ENCODE measurements at places on chromosomes 1 and 21.

DNA sequence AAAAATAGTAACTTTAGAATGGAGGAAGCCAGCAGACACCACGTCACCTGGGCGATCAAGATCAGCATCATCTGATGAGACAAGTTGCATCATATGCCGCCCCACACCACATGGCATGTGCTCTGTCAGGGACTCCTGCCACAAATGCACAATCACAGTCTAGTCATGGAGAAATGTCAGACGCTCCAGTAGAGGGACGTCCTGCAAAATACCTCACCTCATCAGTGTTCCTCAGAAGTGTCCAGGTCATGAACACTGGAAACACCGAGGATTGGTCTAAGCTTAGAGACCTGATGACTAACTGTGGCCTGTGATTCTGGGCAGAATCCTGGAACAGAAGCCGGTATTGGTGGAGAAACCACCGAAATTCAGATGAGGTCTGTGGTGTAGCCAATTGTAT, 14.3 kb downstream of the ADARB1 start:
- no peak for DNase-seq

DNA sequence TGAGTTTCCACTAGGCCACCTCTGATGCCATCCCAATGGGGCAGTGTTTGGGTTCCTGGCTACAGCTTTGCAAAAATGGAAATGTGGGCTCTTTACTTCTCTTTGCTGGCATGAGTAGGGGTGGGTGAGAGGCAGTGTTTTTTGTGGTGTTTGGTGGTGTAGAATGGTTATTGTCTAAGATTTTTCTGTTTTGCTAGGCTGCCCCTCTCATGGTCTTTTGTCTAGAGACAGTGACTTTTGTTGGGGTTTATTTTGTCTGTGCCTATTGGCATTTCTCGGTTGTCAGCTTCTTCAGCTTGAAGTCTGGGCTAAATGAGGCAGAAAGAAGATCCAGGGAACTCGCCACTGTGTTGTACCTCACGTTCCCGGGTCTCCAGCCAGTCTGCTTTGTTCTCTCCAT, 112.1 kb downstream of the CENPF start:
- DNase-seq: no peak

GRCh38 chr1:160710517-160711252, 937 bp downstream of the CD48 start:
- DNase-seq: no peak

DNA sequence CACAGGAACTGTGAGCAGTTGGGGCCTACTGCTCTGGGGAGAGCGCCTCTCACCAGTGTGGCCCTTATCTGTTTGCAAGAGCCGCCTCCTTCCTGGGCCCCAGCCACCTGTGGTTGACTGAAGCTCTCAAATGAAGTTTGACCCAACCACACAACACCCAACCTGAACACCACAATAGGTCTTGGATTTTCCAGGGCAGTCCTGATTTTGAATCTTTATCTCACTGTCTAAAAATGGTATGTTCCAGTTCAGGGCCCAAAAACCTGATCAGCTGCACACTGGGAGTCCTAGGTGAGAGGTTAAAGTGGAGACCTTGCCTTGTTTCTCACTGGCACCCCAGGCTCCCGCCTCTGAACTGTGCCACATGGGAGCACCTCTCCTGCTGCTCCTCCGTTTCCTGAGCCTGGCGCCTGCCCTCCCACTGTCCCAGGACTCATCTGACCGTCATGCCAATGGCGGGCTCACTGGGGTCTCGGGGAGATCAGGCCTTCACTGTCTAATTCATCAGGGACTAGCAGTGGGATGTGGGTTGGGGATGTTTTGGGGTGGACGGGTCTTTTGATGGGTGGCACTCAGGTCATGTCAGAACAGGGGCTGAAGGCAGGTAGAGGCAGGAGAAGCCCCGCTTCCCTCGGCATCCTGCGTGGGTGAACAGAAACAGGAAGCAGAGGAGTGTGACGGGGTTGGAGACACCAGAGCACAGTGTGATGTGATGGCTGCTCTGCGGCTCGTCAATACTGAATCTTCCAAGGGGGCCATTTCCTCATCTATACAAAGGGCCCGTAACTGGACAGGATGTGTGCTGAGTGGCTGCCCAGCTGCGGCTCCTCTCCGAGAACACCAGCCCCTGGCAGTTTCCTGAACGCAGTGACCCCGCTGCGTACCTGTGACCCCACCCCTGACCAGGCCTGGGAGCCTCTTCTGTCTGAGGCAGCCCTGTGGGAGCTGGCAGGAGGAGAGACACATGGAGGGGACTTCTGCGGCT, 59.6 kb upstream of the ITPKB start:
- no peak for DNase-seq

GRCh38 chr1:50972766-50973165, 2.7 kb downstream of the CDKN2C start:
- no peak for DNase-seq

- DNase-seq: no peak
Observed at GRCh38 chr1:52636721-52637695, 4.0 kb downstream of the SHISAL2A start.

DNA sequence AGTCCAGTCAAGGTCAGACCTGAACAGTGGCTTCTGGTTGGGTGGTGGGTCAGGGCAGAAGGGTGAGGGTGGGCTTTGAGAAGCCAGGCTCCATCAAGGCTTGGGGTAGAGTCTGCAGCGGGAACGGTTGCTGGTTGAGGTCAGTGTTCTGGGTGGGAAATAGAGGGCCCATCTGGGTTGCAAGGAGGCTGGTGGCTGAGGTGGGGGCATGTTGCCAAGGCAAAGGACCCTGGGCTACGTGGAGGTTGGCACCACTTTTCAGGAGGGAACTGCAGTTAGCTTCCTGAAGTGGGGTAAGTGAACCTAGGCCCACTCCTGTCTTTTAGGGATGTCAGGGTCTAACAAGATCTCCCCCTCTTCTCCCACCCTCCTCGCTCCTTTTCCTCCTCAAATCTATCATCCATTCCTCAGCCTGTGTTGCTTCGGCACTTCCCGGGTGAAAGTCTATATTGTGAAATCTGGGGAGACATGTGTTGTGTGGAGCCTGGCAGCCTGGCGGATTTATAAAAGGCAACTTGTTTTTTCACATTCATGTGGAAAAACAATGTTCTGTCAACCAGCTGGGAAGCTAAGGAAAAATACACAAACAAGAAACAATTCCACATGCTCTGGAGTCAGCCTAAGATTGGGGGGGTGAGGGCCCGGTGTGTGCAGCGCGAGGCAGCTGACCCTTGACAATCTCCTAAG, 1.5 kb downstream of the IL22RA1 start:
- no peak for DNase-seq

DNA sequence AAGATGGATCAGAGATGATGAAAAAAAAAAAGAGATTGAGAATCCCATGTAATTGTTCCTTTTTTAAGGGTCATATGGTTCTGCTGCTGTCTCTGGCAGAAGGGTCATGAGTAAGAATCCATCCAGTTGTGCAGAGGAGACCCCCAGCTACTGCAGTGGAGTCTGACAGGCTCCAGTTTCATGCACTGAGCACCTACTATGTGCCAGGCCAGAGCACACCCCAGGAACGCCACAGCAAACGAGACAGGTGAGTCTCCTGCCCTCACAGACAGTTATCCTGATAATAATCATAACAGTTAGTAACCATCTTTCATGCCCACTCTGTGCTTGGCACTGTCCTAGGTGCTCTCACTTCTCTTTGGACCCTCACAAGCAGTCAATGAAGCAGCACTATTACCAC, 420.0 kb downstream of the MATN1 start:
- DNase-seq: no peak

DNA sequence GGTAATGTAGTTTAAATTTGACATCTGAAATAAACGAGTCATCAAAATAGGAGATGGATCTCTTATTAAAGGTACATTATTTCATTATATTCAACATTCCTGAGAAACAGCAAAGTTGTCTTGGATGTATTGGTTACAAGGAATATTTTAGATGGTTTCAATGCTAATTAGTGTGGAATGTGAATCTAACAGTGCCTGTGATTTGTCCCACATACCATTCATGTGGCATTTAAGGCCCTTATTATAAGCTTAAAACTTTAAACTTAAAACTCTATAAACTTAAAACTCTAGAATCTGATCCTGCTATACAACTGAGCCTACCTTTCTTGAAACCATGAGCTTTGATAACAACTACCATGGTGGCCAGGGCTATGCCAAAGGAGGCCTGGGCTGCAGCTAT, at the start of gene KRTAP22-1:
Gene KRTAP22-1, plus strand, starts transcription at position 301 of the 400 bp plus-strand sequence.
- DNase-seq: no peak

GRCh38 chr1:43867976-43868740, 65.4 kb upstream of the ARTN start:
- no peak for DNase-seq

DNA sequence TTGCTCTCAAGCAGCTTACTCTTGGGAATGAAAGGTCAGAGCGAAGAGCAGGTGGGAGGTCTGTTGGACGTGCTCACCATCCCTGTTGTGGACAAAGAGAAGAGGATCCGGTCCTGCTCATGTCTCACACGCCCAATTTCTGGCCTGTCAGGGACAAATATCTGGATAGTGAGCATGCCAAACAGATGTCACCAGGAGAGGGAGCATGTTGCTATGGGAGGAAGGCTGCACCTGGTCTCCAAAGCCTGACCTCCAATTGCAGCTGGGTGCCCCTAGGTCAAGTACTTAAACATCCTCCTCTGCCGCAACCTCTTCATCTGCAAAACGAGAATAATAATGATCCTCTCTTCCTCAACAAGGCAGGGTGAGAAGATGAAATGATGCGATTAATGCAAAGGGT, 53.4 kb downstream of the DMRTA2 start:
- no peak for DNase-seq

DNA sequence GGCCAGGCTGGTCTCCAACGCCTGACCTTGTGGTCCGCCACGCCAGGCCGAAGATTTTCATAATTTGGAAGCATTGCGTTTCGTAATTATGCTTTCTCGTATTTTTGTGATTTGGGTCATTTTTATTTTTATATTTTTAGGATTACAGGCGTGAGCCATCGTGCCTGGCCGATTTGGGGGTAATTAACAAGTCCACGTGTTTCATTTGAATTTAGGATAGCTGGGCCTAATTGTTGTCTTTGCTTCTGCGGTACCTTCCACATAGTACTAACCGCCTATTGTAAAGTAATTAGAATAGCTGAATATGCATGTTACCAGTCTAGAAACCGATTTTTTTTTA, 1.0 kb downstream of the RCC1 start:
- no peak for DNase-seq

DNA sequence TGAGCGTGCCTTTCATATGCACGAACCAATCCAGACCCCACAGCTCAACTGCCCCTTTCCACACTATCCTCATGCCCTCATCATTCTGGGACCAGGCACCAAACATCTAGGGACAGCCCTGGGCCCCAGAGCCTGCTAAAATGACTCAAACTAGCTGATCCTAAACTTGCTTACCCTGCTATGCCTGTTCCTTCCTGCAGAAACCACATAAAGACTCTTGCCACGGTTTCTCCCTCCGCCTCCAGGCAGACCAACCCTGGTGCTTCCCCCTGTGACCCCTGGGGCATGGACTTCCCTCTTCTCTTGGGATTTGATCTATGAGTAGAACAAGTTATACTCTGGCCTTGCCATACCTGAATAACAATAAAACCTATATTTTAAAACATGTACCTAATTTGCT, 138.0 kb upstream of the CD34 start:
- no peak for DNase-seq

- no peak for DNase-seq
Observed at GRCh38 chr1:229812148-229812547, 186.1 kb downstream of the URB2 start.

DNA sequence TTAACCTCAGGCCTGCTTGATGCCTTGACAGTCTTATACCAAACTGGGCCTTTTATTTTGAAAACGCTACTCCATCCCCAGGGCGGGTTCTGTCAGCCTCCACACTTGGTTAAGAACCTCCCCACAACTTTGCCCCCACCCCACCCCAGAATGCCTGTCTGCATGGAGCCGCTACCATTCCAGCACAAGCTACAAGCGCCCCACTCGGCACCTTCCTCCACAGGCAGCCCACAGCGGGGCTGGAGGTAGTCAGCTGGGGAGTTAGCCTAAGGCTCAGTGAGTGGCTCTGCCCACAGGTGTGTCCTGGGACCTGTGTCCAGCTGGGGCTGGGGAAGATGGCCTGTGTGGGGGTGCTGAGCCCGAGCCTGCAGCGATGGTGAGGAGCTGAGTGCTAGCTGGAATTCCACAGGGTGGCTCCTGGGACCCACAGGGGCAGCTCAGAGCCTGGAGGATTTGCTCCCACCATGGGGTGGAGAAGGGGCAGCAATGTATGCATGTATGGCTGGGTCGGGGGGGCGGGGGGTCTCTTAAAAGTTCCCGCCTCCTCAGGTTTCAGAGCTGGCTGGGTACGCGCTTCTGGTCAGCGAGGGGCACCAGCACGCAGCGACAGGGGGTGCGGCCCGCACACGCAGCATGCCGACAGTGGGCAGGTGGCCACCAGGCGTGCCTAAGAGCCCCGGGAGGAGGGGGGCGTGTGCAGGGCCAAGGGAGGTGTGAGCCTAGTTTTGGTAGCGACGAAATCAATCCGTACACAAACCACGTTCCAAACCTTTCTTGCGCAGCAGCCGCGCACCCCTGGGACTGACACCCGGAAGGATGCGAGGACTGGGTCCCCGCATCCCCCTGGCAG, 917 bp downstream of the ETNK2 start:
- no peak for DNase-seq

GRCh38 chr21:46436621-46437020, 22.1 kb upstream of the DIP2A start:
- no peak for DNase-seq

- DNase-seq: no peak
Observed at GRCh38 chr1:205523891-205524793, 19.7 kb downstream of the CDK18 start.

GRCh38 chr1:61782771-61783170, 40.5 kb downstream of the PATJ start:
- DNase-seq: no peak

- no peak for DNase-seq
Observed at GRCh38 chr1:113784104-113784779, 25.0 kb upstream of the PHTF1 start.

DNA sequence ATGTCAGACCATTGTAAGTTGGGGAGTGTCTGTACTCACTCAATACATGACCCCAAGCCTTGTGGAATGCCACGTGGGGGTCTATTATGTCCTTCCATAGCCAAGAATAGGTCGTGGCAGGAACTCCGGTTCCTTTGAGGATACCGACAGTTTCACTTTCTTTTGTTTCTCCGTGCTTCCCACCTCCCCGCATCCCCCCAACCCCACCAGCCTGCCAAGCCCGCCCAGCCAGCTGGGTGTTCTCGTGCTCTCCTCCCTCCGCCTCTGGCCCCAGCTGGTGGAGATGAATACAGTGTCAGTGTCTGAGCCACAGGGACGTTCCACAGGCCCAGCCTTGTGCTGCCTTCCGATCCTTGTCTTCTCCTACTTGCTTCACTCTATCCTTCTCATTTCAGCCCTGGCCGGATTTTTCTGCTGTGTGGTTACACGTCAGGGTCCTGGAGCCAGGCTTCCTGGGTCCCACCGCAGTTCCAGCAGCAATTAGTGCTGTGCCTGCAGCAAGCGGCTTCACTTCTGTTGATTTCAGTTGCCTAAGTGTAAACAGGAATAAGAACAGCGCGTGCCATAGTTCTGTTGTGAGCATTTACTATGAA, 4.1 kb upstream of the AGTRAP start:
- no peak for DNase-seq
